ENCODE measurements at places on chromosomes 6 and 20.

DNA sequence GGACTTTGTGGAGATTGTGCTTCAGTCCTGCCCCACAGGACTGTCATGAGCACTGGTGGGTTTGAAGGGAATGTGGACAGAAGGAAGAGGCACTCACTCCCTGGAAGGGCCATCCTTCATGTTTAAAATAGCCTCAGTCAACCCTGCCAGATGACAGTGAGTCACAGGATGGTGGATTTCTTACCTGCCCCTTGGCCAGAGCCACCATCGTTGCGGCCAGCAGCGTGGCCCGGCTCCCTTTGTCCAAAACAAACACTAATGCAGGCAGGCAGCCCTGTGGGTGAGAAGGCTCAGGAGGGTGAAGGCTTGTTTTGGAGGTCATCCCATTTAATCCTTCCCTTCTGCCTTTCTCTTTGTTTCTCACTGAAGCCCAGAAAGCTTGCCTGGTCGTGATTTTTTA, 422.7 kb downstream of the CD83 start:
- no peak for DNase-seq

DNA sequence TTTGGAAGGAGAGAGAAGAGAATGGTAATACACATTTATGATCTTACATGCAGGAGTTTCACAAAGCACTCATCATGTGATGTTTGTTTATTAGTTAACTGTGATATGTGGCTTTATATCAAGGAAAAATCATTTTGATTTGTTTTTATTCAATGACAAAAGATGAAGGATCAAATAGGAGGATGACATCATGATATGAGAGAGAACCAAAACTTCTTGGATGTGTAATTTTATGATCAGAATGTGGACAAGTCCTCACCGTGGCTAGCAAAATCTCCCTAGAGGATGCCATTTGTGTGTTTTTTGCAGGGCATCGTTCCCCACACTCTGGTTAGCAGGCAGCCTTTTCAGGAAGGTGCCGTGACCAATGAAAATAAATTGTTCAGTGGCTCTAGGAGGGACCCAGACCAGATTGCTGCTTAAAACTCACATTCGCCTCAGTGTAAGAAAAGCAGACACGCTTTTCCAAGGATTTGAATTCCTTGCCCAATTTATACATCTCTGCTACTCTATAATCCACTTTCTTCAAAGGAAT, 552.7 kb downstream of the NKAIN2 start:
- DNase-seq: no peak

DNA sequence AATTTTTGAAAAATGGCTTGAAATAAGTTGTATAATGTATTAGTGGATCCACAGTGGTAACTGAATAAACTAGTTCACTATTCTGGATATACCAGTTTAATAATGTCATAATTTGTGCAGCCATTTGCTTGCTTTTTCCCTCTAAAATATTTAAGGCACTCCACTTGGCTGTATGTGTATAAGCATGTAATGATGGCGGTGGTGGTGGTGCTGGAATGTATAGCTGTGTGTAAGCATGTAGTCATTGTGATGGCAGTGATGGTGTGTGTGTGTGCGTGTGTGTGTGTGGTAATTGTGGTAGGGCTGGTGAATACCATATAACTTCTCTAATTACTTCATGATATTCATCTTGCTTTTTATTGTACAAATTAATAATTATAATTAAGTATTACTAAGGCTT, 89.2 kb upstream of the HIVEP1 start:
- no peak for DNase-seq

DNA sequence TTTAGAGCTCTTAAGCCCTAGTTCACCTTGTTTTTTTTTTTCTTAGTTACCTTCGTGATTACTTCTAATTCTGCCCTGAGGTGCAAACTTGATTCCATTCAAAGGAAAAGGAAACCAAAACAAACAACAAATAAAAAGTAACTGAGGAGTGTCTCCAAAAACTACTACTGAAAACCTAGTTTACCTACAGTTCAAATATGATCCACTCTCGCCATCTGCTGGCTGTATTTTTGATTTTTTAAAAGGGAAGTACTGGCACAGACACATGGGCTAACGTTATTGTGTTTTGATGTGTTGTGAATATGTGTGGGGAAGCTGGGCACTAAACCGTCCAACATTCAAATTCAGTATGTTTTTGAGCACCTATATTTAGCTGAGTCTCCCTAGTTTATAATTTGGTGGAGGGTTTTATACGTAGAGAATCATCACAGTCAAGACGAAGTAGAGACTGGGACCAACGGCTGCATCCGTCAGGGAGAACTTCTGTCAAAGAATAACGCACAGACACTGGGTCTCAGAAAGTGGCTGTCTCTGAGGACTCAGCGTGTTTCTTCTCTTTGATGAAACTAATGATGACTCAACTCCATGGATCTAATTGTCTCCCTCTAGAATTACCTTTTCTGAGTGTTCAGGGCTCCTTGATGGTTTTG, 373.5 kb upstream of the BTBD3 start:
- DNase-seq: peak; percentile 63

GRCh38 chr20:55394592-55394991, 610.7 kb downstream of the CBLN4 start:
- DNase-seq: no peak

DNA sequence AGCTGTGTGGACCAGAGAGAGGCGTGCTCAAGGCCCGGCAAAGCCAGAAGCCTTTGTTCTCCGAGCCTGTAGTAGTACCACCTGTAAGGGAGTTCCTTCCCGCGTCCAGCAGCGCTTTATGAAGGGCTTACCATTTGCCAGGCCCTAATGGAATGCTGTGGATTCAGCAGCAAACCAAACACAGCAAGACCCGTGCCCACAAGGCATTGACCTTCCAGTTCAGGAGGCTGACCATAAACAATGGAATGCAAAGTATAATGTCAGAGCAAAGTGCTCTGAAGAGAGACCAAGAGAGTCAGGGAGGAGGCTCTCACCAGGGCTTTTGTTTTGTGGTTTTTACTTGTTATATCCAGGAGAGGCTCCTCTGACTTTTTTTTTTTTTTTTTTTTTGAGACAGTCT, 209.8 kb downstream of the ZMYND8 start:
- peak; percentile 81 for DNase-seq

DNA sequence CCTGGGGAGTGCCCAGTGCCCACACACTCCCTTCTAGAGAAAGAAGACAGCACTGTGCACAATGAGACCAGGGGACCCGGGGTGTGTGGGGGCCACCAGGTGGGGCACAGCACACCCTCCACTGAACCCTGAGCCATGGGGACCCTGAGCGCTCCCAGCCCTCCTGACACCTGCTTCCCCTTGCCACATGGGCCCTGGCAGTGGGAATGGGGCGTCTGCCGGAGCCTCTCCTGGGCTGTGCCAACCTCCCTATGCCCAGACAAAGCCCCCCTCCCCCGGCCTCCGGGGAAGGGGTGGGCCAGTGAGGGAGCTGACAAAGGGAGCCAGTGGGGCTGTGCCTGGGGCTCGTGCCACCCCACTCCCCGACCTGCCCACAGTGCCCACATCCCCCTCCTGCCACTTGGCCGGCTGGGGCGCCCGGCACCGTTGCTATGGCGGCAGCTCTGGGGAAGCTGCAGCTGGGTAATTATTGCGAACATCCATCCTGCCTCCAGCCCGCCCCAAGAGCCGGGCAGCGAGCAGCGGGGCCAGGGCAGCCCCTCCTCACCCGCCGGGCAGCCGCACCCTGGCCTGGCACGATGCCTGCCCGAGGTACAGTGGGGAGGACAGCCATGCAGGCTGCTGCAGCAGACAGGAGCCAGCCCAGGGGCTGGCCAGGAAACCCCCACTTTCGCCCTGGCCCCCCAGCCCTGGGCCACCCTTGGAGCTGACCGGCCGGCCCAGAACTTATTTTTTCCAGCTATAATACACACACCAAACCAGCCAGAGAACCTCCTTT, 41.9 kb upstream of the NOL4L start:
- DNase-seq: no peak

DNA sequence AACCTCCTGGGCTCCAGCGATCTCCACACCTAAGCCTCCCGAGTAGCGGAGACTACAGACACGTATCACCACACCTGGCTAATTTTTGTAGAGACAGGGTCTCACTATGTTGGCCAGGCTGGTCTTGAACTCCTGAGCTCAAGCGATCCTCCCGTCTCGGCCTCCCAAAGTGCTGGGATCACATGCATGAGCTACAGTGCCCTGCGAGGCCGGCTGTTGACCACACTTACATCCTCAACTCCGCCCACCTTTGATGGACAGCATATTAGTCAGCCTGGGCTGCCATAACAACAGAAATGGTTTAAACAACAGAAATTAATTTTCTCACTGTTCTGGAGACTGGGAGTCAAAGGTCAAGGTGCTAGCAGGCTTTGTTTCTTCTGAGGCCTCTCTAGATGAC, 107.7 kb downstream of the JPH2 start:
- no peak for DNase-seq

DNA sequence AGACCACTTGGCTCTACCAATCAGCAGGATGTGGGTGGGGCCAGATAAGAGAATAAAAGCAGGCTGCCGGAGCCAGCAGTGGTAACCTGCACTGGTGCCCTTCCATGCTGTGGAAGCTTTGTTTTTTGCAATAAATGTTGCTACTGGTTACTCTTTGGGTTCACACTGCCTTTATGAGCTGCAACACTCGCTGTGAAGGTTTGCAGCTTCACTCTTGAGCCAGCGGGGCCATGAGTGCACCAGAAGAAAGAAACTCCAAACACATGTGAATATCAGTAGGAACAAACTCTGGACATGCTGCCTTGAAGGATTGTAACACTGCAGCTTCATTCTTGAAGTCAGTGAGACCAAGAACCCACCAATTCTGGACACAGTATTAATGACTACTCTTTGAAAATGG, 89.9 kb upstream of the MBOAT1 start:
- DNase-seq: no peak

DNA sequence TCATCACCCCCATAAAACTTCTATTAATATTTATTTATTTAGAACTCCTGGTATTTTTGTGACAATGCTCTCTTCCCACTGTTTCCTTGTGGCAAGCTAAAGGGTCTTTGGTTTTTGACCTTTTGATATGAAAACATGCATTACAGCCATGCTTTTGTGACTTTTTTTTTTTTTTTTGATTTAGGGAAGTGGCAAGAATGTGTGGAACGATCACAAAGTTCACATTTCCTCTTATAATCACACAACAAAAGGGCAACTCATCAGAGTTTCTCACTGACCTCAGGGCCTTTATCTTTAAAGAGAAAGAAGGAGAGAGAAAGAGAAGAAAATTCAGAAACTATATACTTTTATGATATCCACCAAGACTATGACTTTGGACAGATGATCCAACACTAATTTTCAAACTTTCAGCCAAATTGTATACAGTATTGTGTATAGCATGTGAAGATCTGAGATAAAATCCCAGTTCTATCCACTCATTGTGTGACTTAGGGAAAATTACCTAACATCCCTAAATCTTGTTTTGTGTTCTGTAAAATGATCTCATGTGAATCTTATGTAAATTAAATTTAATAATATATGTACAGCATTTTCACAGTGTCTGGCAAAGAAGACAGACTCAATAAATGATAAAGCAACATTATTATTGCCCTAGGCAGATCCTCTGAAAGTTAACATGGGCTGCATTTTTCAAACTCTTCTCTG, 106.8 kb upstream of the MARCKS start:
- DNase-seq: no peak

DNA sequence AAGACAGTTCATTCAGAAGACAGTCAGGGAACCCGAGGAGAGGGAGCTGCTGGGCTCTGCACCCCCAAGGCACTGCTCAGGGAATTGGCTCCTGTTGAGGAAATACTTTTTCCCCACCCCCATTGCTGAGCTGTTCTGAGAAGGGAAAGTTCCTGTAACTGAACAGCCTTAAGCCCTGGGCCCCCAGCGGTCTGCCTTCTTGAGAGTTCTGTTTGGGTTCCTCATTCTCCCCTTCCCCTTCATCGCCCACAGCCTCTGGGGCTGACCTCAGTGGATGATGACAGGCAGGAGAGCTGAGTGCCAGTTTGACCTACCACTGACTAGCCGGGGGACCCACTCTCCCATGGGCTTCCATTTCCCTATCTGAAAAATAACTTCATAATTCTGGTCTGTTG, 10.7 kb downstream of the HCK start:
- DNase-seq: no peak

DNA sequence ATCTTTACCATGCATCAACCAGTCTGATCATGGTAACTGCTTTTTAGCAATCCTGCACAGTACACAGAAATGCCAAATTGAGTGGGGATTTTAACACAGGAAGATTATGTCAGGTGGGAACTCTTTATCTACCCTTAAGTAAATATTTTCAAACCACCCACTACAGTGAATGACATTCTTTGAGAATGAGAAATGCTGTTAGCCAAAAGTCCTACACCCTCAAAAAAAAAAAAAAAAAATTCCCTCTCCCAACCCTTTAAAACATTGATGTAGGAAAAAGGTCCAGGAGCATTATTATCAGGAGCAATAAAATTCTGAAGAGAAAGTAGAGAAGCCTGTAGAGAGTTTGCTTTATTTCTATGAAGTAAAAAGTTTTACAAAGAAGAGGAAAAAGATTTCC, 307.2 kb upstream of the THEMIS start:
- peak; percentile 19 for DNase-seq

- DNase-seq: no peak
Observed at GRCh38 chr20:12594410-12595088, 414.2 kb upstream of the SPTLC3 start.

- DNase-seq: no peak
Observed at GRCh38 chr6:144217264-144217663, 66.9 kb downstream of the STX11 start.

DNA sequence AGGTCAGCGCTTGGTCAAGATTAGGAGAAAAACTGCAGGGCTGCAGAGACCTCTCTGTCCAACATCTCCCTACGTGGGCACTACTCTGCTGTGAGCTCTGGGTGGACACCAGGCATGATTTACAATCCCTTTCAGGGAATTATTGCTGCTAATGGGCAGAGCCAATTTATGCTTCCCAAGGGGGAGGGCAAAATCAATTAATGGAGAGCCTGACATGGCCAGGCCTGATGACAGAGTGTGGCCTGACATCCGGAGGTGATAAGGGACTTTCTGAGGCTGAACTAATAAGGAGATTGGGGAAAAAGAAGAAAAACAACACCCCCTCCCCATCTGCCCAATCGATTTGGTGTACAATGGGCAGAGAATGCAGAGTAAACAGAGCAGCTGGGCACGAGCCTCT, 5.0 kb upstream of the KCNK16 start:
- no peak for DNase-seq

DNA sequence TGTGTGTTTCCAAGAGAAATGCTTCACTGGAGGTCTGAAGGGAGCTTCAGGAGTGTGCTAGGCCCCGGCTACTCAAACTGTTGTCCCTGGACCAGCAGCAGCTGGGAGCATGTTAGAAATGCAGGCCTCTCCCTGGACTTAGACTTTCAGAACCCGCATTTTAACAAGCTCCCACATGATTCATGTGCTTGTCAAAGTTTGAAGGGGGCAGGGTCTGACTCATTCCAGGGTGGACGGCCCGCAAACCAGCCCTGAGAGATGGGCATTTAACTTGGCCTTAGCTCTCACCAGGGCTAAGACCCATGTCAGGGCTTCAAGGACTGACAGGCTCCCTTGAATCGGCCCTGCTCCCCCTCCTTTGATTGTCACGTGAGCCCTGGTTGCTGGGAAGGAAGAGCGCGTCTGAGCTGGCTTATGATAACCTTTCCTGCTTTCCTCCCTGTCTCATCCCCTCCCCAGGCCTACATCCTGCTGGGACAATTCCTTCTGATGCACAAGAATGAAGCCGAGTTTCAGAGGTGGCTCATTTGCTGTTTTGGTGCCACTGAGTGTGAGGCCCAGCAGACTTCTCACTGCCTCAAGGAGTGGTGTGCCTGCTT, 35.5 kb downstream of the BANF2 start:
- DNase-seq: peak; percentile 19

GRCh38 chr20:10329387-10330005, 104.5 kb downstream of the MKKS start:
- no peak for DNase-seq
